Erythroblast (primary cell): ENCODE measurements at places on chromosomes 11 and 22.

DNA sequence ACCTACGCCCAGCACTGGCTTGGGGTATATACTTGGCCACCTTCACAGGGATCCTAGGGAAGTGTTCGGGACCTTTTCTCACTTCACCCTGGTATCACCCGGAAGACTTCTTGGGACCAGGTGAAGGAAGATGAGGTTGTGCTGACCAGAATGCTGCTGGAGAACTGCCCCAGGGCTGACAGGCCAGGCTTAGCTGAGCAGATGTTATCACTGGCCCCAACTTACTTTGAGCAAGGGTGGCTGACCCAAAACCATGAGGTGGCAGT is 4.5 kb downstream of the FTH1 start:
- DNase-seq, result no peak

DNA sequence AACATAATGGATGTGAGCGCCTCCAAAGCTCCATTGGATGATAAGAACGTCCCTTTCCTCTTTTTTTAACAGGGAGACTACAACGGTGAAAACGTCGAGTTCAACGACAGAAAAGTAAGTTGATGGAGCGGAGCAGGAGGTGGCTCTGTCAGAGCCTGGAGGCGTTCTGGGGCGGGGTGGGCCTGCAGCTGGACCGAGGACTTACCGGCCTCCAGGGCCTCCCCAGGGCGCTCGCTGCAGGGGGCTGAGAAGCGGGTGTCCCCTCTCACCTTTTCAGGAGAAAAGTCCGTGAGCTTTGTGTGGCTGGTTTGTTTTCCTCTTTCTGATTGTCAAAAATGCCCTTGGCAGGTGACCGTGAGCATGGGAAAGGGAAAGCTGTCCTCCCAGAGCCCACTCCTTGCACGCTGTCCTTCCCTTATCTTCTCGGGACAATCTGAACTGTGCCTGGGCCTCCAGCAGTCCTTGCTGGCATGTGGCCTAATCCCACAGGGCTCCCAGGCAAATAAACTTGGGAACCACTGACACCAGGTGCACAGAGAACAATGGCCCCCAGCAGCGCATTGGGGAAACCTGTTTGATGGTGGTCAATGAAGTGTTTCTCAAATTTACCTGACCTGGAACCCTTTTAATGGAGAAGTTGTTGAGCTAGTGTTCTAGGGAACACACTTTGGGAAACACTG is 38.4 kb downstream of the ANO1 start:
- no peak for DNase-seq

- DNase-seq, result no peak
Observed at GRCh38 chr11:112132737-112133136, 31.2 kb downstream of the IL18 start.

- no peak for DNase-seq
Observed at GRCh38 chr22:36424901-36425579, 37.3 kb upstream of the MYH9 start.

- DNase-seq, result no peak
Observed at GRCh38 chr11:132821499-132821898, 710.8 kb downstream of the OPCML start.

GRCh38 chr11:70371241-70371640 is 27.1 kb upstream of the CTTN start:
- DNase-seq, result no peak

DNA sequence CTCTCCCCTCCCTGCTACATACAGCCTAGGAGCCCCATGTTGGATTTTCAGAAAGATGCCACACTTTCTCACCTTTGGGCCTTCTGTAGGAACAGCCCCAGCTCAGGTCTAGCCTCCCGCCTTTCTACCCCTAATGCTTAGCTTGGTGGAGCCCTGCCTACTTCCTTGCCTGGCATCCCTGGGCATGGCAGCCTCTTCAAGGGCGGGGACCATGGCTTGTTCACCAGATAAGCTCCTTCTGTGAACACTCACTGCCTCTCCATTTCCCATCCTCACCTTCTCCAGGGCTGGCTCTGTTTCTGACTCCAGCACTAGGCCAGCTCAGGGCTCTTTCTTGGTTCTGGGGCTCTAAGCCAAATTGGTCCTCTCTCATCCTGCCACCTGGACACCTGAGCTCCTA is 1.4 kb downstream of the SEPTIN3 start:
- DNase-seq, result no peak

DNA sequence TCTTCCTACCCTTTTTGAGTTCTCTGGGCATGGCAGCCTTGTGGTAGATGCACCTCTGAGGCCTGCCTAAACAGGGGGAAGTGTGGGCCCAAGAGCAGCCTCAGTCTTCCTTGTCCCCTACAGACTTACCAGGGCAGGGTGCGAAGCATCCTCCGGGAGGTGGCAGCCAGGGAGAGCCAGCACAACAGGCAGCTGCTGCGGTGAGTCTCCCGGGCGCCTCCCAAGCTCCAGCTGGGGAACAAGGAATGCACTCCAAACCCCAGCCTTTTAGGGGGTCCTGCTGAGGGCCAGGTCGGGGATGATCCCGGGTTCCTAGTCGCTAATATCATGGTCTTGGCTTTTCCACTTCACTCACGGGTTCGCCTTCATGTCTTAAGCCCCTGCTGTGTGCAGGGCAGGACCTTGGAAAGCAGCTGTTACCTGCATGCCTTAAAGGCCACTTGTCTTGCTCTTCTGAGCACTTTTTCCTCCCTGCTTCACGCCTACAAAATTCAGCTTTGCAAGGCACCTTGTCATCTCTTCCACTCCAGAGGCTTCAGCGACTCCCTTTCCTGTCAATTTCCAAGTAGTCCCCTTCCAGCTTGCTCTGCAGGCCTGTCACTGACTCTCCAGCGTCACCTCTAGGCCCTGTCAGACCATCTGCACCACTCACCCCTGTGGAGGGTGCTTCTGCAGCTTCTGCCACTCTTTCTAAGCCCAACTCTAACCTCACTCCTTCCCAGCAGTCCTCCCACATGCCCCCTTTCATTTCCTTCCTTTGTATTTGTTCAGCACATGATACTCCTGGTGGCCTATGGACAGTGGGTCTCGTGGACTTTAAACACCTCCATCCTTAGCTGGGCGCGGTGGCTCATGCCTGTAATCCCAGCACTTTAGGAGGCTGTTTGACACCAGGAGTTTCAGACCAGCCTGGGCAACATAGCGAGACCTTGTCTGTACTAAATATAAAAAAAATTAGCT is 57.0 kb downstream of the PISD start:
- DNase-seq, result no peak

DNA sequence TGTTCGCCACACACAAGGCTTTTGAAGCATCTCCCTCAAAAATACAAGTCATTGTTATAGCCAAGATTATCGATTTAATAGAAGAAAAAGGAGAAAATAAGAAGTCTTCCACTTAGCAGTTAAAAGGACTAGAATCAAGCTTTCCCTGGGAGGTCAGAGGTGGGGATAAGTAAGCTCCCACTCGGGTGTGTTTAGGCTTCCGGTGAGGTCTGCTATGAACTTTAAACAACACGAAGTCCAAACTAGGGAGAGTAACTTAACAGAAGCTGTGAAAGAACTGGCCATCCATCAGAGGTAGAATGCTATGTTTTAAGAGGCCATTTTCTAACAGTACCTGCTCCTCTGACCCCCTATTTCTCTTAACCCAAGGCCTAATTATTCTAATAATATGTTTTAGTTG is 91.4 kb upstream of the APOA1 start:
- no peak for DNase-seq

DNA sequence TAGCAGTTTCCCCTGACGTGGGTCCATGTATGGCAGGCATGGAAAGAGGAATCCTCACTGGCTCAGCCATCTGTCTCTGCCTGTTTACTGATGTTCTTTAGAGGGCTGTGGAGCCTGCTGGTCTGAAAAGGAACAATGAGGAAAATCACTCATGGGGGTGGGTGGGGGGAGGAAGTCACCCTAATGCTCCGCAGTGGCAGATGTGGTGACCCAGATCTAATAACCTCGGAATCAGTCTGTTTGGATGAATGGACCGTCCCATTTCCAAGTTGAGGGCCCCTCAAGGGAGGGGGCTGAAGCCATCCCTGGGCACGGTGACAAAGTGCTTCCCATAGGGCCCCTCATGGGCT is 4.4 kb downstream of the BCR start:
- DNase-seq, result no peak

DNA sequence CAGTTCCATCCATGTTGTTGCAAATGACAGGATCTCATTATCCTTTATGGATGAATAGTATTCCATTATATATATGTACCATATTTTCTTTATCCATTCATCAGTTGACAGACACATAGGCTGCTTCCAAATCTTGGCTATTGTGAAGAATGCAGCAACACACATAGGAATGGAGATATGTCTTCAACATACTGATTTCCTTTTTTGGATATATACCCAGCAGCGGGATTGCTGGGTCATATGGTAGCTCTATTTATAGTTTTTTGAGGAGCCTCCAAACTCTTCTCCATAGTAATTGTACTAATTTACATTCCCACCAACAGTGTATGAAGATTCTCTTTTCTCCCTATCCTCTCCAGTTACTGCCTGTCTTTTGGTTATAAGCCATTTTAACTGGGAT is 383.9 kb upstream of the CHORDC1 start:
- no peak for DNase-seq

DNA sequence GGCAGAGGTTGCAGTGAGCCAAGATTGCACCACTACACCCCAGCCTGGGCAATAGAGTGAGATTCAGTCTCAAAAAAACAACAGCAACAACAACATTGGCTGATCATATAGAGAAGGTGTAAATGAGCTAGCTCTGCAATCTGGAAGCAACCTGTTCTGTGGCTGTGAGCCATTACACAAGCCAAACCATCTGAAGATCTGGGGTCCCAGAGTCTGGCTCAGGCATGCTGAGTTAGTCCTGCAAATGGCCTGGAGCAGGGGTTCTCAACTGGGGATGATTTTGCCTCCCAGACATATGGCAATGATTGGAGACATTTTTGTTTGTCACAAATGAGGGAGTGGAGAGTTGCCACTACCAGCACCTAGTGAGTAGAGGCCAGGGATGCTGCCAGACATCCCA is 42.3 kb upstream of the RAB1B start:
- no peak for DNase-seq

DNA sequence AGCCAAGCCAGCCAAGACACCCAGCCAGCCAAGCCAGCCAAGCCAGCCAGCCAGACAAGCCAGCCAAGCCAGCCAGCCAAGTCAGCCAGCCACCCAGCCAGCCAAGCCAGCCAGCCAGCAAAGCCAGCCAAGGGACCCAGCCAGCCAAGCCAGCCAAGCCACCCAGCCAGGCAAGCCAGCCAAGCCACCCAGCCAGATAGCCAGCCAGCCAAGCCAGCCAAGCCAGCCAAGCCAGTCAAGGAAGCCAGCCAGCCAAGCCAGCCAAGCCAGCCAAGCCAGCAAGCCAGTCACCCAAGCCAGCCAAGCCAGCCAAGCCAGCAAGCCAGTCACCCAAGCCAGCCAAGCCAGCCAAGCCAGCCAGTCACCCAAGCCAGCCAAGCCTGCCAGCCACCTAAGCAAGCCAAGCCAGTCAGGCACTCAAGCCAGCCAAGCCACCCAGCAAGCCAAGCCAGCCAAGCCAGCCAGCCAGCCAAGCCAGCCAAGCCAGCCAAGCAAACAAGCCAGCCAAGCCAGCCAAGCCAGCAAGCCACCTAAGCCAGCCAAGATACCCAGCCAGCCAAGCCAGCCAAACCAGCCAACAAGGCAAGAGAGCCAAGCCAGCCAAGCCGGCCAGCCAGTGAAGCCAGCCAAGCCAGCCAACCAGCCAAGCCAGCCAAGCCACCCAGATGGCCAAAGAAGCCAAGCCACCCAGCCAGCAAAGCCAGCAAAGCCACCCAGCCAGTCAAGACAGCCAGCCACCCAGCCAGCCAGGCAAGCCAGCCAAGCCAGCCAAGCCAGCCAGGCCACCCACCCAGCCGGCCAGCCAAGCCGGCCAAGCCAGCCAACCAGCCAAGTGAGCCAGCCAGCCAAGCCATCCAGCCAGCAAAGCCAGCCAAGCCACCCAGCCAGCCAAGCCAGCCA is 33.3 kb downstream of the CCT8L2 start:
- DNase-seq, result no peak

DNA sequence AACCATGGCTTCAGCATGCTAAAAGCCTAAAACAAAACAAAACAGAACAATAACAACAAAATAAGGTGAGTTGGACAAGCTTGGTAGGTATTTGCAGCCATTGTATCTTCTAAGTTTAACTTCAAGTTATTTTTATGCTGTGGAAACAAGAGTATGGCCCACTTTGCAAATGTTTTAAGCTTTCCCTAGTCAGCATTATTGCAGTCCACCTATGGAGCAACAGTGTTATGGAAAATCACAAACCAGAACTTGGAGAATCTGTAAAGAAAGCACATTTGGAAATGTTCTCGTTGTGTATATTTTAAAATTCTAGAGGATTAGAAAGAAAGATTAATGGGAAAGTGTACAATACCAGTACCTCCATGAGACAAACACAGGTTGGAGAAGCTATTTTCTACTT is 7.4 kb upstream of the SLC5A12 start:
- DNase-seq, result no peak

DNA sequence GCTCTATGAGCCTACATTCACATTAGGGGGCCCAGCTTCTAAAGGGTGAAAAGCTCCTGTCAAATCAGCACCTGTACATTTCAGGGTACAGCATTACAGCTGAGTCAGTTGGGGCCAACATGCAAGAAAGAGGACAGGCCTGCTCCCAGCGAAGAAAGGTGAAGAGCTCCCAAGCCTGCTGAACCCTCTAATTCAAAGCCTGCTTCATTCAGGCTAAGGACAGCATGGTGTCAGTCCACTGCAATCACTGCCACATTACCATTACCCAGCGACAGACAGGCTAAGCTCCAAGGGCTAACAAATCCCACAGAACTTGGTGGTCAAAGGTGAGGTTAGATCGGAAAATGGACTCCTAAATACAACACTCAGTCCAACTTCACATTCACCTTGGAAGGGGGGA is 65.4 kb upstream of the CHRM4 start:
- no peak for DNase-seq

- DNase-seq, result no peak
Observed at GRCh38 chr11:115267871-115268270, 236.3 kb downstream of the CADM1 start.

- no peak for DNase-seq
Observed at GRCh38 chr11:94738746-94739145, 29.4 kb upstream of the AMOTL1 start.

- no peak for DNase-seq
Observed at GRCh38 chr11:110026858-110027626, 66.2 kb upstream of the ZC3H12C start.

- no peak for DNase-seq
Observed at GRCh38 chr22:46031557-46031956, 54.6 kb upstream of the WNT7B start.

DNA sequence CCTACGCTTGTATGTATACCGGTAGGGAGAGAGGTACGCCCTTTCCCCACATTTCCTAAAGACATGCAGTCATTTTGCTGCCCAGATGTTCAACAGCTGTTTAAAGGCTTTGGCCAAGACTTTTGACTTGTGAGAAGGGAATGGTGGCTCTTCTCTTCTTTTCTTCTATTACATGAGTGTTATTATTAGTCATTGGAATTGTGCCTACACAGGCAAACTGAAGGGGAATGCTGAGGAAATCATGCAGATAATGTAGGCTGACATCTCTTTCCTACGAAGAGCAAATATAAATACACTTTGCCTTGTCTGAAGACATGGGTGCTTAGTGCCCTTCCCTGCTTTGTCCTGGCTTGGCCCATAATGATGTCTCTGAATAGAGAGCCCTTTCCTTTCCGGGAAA is 194.3 kb upstream of the NARS2 start:
- no peak for DNase-seq
